ENCODE measurements at places on chromosomes 1 and 21.

DNA sequence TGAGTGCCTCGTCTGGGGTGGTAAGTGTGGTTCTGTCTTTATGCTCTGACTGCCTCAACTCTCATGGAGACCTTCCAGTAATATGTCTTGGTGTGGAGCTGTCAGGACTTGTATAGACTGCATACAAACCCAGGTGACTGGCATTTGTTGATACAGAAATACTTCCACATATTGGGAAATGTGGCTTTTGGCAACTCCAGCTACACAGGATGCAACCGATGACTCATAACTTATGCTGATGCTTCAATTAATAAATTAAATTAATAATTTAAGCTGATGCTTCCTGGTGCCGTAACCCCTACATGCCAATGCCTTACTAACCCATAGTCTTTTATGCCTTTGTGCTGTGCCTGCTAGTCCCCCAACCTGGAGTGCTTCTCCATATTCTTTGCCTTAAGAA lies 72.3 kb upstream of the ARTN start:
- no peak for DNase-seq

DNA sequence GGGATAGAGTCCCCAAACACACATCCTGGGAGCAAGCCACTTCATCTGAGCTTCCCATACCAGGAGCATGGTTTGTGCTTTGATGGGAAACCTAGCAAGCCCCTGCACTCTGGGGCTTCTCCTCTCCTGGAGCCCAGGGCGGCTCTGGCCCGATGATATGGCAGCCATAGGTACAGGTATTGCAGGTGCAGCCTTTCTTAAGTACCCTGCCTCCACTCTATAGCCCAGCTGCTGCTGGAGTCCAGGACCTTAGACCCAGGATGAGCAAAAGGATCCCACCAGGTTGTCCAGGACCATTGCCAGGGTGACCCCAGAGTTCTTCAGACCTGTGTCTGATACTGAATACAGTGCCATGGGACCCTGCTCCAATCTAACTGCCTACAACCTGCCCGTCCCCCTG lies 4.2 kb downstream of the C1orf226 start:
- DNase-seq: no peak

DNA sequence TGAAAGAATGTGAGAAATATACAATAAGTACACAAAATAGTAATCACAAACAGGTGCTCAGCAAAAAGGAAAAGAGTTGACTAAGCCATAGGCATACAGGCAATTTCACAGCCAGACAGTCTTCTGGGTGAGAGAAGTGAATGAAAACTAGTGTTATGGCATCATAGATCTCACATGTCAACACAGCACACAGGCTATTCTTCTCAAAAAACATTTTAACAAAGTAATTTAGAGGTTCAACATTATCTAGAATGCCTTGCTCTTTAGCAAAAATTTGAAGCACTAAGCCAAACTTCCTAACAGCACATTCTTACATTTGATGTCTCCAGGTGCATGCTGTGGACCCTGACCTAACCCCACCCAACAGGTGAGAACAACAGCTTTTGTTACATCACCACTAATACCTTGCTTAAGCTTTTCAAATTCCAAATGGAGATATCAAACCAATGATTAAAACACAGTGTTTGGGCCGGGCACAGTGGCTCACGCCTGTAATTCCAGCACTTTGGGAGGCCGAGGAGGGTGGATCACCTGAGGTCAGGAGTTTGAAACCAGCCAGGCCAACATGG lies 30.5 kb downstream of the OTUD7B start:
- no peak for DNase-seq

DNA sequence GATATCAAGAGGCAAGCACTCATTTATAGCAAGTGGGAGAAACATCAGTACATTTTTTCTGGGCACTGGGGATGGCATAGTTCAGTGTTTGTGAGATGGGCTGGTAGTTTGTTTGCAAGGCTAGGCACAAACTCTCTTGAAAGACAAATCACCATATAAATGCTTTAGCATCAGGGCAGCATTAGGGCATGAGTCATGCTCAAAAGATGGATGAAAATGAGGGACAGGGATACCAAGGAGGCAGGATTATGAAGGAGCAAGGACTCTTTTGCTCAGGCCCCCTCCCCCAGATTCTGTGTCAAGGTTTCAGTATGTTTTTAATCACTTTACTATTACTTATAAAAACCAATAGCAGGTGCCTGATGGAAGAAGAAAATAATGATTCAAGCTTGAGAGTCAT lies 43.9 kb upstream of the CAMK1G start:
- no peak for DNase-seq

DNA sequence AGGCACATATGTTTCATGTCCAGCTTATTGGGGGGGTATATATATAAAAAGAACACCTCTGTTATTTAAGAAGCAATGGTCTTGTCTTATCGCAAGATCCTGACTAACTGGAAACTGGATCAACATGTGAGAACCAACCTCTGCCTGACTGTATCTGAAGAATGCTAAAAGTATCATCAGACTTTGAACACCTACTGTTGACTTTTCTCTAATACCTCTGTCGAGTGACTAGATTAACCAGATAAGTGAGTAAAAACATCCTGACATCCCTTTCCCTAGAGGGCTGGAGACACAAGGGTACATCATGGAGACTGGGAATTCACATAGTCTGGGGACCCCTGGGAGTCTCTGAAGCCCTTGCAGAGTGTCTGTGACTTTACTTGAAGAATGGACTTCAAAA lies 26.3 kb upstream of the PIGC start:
- DNase-seq: no peak

DNA sequence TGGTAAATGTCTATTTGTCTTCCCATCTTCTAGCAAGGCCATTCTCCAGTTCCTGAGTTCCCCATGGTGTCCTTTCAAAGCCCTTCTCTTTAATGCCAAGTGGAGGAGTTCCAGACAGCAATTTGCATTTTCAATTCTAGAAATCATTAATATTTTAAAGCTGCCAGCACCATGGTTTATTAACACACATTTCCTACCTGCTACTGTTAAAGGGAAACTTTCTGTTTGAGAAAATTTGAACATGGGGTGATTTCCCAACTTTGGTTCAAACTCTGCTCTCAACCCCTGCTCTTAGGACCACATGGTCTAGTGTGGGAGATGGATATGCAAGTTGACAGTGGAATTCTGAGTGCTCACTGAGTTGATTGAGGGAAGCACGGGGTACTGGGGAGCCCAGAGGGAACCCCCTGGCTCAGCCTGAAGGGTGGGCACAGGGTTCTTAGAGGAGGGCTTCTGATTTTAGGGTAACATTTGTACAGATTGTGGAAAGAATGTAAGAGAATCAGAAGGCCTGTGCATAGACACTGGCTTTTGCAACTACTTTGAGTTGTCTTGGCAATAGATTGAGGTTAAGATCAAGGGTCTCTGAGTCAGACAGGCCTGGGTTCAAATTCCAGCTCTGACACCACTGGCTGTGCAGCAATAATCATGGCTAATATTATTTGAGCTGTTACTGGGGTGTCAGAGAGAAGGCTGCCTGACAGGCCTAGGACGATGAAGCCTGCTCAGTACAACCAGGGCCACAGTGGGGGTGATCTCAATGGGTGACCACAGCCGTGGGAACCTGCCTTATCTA lies 97.8 kb downstream of the BEND5 start:
- no peak for DNase-seq

GRCh38 chr1:184000321-184000720 lies 37.2 kb downstream of the COLGALT2 start:
- DNase-seq: no peak

DNA sequence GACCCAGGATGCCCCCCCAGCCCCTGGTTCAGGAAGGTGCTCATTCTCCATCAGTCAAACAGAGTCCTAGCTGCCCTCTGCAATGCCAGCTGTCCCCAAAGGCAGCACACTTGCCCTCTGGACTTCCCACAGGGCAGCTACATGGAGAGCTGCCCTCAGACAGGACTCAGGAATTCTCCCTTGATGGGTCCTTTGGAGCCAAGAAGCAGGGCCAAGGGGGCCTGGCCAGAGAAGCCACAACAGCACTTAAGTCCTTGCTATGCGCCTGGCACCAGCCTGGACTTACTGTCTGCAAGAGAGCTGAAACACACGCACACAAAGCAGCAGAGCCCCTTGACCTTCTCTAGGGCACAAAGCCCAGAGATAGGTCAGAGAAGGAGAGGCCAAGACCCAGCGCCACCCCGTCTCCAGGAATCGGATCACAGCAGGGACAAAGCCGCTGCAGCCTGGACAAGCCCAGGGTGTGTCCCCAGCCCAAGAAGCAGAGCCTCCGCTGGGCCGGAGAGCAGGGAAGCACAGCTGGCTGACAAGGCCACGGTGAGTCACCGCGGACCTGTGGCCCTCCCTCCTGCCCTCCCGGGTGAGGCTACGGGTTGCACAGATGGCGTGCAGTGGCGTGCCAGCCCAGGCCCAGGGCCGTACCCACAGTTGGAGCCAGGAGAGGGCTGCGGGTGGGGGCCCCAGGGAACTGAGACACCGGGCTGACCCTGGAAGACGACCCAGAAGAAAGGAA lies 1.7 kb downstream of the WNT9A start:
- peak; percentile 80 for DNase-seq

DNA sequence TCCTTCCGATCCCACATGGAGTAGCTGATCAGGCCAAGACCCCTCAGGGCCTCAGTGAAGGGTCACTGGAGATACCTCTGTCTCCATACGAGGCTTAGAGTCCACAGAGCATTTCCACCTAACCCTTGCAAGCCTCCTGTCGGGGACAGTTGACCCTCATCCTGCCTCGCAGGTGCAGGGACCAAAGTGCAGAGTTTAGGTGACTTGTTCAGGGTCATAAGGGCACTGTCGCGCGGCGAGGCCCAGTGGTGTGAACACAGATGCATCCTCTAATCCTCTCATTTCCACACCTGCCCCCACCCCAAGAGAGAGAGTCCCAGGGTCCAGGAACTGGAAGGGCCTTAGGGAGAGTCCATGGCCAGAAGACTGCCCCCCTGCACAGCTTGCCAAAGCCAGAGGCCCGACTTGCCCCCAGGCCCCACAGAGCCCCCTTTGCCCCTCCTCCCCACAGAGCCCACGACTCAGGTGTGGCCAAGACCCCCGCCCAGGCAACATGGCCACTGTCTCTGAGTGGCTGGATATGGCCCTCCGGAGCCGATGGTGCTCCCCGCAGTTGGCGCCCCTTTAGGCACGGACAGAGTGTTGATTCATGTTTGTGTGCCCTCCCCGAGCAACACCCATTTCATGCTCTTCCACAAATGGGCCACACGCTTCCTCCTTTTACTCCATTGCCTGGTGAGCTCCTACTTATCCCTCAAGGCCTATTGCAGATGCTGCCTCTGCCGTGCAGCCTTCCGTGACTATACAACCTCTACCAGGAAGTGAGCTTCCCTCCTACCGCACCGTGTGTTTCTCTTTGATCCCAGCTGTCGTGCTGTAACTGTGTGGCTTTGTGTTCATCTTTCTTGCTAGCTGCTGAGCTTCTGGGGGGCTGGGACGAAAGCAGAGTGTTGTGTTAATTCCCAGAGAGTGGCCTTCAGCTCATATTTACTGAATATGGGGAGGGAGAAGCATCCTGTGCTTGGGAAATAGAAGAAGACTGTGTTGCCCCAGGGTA lies 1.7 kb downstream of the TRPM2 start:
- DNase-seq: no peak

Data from NCI-H524 (cell line).